ENCODE measurements at places on chromosomes 3 and 15. TPM values are rescaled to one million over a fixed set of nuclear protein-coding genes. Genes with fewer than 3 reads are reported as not detected.

DNA sequence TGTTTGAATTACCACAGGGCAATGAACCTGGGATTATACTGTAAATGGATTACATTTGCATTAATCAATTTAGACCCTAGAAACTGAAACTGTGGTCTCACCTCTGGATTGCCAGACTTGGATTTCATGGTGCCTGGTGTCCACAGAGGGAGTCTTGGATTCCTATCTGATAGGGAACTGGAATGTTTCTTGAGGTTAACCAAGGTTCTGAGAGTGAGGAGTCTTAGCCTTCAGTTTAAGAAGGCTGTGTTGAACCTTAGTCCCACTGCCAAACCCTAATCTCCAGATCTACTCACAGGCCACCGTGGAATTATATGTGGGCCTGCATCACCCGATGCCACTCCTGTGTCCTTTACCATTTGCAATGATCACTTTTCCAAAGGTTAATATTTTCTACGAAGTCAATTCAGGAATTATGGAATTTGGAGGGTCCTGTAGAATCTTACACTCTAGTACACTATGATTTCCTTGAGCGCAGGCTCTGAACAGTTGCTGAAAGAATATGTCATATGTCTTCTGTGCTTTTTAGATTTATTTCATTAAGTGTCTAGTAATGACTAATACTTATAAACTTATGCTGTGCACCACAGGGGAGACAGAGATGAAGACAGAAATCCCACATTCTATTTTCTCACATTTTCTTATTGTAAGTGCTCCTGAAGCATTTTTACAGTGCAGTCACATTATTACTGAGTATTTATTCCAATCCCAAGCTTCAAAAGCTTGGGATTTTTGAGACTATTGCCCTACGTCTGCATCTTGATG, 87.9 kb downstream of the EFL1 start:
- no peak for DNase-seq
- H3K27ac ChIP-seq = peak overlapping the region; percentile 48
- no peaks in the 10 kb centered on the region for H3K36me3 ChIP-seq

GRCh38 chr3:146078031-146078430, 83.0 kb downstream of the PLOD2 start:
- no peak overlapping the region for H3K4me3 ChIP-seq
- H3K27ac ChIP-seq = no peak overlapping the region
- no peaks in the 10 kb centered on the region for H3K27me3 ChIP-seq
- no peak for DNase-seq
- no peaks in the 10 kb centered on the region for H3K4me1 ChIP-seq
- no peaks in the 10 kb centered on the region for H3K36me3 ChIP-seq

GRCh38 chr15:67570875-67571647, 28.6 kb downstream of the MAP2K5 start:
- H3K27ac ChIP-seq = no peak overlapping the region
- H3K4me1 ChIP-seq = no peaks in the 10 kb centered on the region

The ACTC1 gene
- total RNA-seq = 0.93 TPM

The CA12 gene
- total RNA-seq = 0.55 TPM
